ENCODE measurements at places on chromosomes 11 and 22.
A peak's percentile ranks its signal among the peaks of the same experiment; 100 is the strongest.

DNA sequence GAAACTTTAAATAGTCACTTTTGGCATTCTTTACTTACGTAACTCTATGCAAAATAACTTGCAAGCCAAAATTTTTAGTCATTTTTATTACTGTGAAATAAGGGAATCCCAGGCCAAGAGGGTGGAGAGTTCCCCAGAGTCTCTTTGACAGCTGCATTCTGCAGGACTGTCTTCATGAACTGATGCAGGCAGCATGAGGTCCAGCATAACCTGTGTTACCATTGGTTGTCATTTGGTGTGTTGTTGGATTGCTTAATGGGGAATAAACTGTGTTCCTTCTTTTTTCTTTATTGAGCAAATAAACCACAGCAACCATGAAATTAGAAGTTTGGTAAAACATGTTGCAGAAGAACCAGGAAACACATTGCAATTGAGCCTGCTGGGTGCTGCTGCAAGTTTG, 24.6 kb downstream of the MMP27 start:
- DNase-seq = peak; percentile 55

DNA sequence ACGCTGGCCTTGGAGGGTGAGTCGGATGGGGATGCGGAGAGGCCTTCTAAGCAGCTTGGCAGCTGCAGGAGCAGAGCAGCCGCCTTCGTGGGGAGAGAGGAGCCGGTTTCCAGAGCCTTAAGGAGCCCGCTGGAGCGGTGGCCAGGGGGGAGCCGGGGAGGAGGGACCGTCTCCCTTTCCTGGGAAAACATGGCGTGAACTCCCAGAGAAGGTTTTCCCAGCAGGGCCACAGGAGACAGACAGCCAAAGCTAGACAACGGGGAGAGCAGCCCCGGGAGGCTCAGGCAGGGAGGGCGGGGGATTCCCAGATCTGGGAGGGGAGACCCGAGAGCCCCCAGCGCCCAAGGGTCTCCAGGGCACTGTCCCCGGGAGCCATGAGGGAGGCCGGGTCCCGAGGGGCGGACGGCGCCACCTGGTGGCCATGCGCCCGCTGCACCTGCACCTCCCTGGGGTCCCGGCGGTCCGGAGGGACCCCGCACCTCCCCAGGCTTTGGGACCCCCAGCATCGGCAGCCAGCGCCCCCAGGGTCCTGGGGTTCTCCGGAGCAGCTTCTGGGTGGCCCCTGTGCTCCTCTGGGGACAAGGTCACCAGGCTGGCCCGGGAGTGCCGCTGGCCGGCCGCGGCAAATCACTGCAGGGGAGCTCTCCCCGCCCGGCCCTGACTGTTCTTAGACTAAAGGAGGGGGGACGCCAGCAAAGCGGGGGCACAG, 2.4 kb upstream of the SYT8 start:
- peak; percentile 18 for DNase-seq

DNA sequence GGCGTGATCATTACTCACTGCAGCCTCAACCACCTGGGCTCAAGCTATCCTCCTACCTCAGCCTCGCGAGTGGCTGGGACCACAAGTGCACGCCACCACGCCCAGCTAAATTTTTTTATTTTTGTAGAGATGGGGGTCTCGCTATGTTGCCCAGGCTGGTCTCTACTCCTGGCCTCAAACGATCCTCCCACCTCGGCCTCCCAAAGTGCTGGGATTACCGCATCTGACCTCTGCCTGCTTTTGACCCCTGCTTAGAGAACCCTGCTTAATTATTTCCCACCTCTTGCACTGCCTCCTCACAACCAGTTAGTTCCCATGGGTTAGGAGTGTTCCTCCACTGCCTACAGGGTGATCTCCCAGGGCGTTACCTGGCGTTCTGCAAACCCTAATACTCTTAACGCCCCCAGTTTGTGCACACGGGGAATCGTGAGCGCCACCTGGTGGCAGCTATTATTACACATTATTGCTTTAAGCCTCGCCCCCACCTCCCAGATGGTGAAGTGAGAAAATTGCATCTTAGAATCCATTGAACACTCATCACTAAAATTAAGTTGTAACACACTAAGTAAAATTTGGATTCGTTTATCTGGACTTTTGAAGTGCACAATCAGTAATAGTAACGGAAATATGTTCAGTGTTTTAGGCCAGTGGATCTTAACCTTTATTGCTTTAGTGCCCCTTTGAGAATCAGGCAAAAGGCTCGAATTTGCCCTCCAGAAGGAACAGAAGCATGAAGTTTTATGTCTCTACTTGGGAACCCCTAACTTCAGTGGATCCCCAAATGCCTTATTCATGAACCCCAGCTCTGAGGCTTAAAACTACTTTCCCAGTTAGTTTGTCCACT, 61.4 kb upstream of the ASPHD2 start:
- DNase-seq = peak; percentile 58

- peak; percentile 91 for DNase-seq
Observed at GRCh38 chr22:31173386-31174145, 13.6 kb downstream of the RNF185 start.

GRCh38 chr11:64444838-64445441, 86.0 kb downstream of the RPS6KA4 start:
- DNase-seq = peak; percentile 57

DNA sequence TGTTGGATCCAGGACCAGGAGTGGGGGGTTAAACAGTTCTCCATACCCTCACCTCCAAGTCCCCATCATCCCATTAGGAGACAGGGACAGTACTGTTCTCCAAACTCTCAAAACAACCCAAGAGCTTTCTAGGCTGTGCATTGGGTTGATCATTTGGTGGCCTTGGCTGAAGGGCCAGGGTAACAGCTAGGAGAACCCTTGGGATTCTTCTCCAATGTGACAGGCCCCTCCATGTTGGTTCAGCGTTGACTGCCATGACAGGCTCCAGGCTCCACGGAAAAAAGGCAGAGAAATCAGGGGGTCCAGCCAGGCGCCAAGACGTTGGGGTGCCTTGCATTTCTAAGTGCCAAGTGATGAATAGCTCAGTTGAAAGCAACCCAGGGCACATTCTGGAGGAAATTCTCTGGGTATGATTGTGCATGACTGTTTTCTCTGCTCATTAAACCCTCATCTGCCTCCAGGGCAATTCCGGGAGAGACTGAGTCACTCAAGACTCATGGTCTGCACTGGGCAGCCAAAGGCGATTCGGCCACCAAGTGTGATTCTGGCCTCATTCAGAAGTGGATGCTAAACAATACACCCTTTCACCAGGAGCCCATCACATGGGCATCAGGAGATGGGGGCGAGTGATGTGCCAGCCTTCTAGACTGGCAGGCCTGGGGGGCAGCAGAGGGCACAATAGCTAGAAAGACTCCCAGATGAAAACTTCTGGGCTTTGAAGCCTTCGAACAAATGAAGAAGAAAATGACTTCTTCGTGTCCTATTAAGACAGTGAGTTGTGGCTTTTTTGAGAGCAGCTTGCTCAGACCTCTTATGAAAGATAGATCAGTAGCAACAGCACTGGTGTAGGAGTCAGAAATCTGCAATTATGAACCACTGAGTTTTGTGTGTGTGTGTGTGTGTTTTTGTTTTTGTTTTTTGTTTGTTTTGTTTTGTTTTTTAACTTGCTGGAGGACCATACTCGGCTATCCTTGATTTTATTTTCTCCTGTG, 27.7 kb downstream of the CD44 start:
- peak; percentile 99 for DNase-seq

- DNase-seq = no peak
Observed at GRCh38 chr11:61958590-61958989, 8.4 kb downstream of the BEST1 start.

- peak; percentile 70 for DNase-seq
Observed at GRCh38 chr11:43790444-43790794, 90.2 kb upstream of the ALKBH3 start.

DNA sequence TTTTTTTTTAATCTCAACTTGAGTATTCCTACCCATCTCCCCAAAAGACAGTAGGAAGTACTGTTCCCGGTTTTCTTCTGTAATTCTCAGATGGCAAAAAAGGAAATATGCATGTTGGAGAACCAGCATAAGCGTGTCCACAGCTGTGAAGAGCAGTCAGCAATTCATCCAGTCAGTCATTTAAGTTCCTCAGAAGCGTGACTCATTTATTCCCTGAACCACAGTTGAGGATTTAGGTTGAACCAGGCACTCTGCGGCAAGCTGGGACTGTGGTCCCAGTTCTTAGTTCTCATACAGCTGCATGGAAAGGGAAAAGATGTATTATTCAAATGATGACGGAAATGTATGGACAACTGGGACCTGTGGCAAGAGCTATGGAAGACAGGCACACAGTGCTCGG, 61.0 kb upstream of the MYO18B start:
- DNase-seq = no peak

- no peak for DNase-seq
Observed at GRCh38 chr11:22521226-22521625, 104.4 kb downstream of the FANCF start.

GRCh38 chr11:12915093-12915492, 94.0 kb upstream of the RASSF10 start:
- no peak for DNase-seq

GRCh38 chr11:61940466-61940865, 9.7 kb upstream of the BEST1 start:
- no peak for DNase-seq

DNA sequence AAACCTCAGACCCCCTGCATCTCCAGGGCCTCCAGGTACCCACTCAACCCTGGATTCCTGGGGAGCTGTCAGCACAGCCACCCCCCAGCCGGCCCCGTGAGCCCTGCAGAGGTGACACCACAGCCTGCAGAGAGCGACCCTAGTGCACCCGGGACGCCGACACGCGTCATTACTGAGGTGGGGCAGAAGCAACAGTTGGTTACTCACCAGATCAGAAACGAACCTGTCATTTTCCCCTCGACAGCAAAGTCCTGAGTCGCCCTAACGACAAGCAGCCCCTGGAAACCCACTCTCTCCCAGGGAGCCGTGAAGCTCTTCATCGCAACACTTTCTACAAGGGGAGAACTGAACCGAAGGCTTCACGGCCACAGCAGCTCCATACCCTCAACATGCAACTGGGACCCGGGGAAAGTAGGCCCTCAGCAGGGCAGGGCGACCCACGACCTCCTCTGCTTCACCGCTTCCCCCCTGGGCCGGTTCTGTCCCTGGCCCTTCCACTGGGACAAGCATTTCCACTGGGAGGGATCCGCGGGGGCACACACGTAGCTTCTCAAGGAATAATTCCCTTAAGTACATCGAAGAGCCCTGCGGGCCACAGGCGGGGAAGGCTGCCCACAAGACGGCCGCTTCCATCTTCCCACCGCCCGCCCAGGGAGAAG, 1.6 kb downstream of the BRD1 start:
- peak; percentile 58 for DNase-seq

DNA sequence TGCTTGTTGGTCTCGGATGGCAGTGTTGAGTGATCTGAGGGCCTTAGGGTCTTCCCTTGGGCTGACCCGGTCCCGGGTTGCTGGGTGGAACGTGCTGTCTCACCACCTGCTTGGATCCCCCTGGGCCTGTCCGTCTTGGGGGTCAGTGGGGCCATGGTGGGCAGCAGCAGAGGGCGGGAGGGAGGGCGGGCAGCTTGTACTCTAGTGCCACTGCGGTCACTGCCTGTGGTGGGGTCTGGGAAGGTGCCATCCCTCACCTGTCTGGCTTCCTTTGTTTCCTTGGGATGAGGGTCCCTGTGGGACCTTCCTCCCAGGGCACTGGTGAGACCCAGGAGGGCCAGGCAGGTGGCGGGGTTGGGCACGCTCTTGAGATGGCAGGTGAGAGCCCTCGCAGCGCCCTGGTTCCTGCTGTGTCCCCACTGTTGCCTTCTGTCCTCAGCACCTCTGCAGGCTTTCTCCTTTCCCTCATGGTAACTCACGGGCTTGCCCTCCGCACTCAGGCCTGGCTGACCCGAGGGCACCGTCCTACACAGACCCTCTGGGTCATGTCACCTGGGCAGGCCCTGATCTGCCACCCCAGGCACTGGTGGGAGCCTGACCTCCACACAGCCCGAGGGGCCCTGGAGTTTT, 34.2 kb downstream of the TBC1D22A start:
- no peak for DNase-seq

- no peak for DNase-seq
Observed at GRCh38 chr11:117688255-117688797, 108.7 kb downstream of the DSCAML1 start.

- peak; percentile 9 for DNase-seq
Observed at GRCh38 chr11:111975076-111975806, 38.1 kb downstream of the DIXDC1 start.

GRCh38 chr22:48902983-48903650, 924.6 kb downstream of the BRD1 start:
- DNase-seq = no peak

DNA sequence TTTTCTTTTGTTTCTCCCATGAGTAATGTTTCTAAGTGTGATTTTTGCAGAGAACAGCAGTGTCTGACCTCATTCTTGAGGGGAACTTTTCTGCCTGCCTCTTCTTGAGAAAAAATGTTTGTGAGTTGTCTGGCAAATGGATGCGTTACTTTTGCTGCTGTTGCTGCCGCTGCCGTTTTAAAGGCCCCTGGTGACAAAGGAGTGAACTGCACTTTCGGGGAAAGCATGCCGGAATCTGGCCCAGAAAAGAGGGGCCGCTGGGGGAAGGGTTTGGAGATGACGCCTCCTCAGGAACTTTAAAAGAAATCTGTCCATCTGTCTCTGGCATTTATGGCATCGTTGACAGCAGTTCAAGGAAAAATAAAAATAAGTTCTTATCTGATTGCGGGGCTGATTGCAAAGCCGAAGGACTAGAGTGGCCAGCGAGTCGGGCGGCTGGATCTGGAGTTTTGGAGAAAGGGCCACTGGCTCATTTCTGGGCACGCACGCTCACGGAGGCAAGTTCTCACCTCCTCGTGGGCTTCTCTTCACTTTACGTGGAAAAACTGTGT, 16.5 kb downstream of the ZBTB16 start:
- DNase-seq = peak; percentile 33

GRCh38 chr11:72655896-72656464, 18.2 kb downstream of the PDE2A start:
- DNase-seq = no peak

- no peak for DNase-seq
Observed at GRCh38 chr11:119205080-119205479, 1.1 kb upstream of the CBL start.

DNA sequence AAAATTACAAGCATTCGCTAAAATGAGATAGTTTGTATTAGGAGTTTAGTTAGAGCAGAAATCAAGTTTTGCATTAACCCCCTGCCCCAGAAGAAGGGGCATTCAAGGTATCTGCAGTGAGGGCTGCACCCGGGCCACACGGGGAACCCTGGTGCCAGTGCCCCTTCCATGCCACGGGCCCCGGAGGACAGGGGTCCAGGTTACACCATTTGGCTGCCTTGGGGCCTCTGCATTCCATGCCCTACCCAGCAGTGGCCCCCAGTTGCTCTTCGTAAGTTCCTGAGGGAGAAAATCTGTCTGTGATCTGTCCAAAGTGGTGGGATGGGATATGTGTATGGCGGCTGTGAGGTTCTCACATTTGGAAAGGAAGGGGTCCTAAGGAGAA, 16.8 kb upstream of the PANX2 start:
- DNase-seq = no peak

- DNase-seq = no peak
Observed at GRCh38 chr11:1830004-1830321, 4.8 kb upstream of the SYT8 start.

DNA sequence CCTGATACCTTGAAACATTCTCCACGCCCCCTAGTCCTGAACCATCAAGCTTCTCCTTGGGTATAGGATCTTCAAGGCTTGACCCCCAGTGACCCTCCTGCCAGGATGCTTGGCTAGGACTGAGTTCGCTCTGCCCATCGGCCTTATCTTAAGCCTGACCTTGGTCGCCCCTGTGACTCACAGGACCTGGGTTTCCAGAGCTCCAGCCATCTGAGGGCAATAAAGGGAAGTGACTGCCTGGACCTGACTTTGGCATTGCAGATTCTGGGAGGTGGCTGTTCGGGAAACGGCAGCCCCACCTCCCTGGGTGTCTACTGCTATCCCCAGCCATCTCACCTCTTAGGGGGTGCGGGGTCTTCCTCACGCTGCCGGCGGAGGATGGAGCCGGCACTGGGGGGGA, 15.4 kb downstream of the CARD10 start:
- DNase-seq = no peak

Data from EH (cell line).